Ureter (tissue), 1 donor: ENCODE measurements at places on chromosomes 7 and 10. TPM values are rescaled to one million over a fixed set of nuclear protein-coding genes. Genes with fewer than 3 reads are reported as not detected.

Gene ACBD7
- 0.86 TPM for total RNA-seq

Gene NEBL
- 25.5 TPM for total RNA-seq

Gene HMX2
- total RNA-seq = not detected

Gene MSMB
- total RNA-seq = not detected

Gene SEMA3A
- total RNA-seq = 8.1 TPM

Gene NME8
- 1.5 TPM for total RNA-seq

Gene PIP
- not detected for total RNA-seq

Gene CFTR
- 1.9 TPM for total RNA-seq

Gene DRGX
- not detected for total RNA-seq

Gene CLRN3
- total RNA-seq = not detected

Gene NUTM2B
- 0.26 TPM for total RNA-seq

Gene CALHM3
- total RNA-seq = not detected

Gene UFSP1
- 4.6 TPM for total RNA-seq

Gene CASP2
- total RNA-seq = 42.3 TPM

Gene OR2A12
- total RNA-seq = not detected

Gene CCDC172
- total RNA-seq = not detected

Gene PTPRZ1
- 0.26 TPM for total RNA-seq

Gene ABCB8
- total RNA-seq = 32.4 TPM

Gene MICALL2
- 54.7 TPM for total RNA-seq

Gene POU6F2
- 0.39 TPM for total RNA-seq

Gene LIPA
- total RNA-seq = 55.7 TPM

Gene TNPO3
- total RNA-seq = 43.4 TPM

Gene GHRHR
- not detected for total RNA-seq

Gene AASS
- total RNA-seq = 46.8 TPM

Gene CTAGE6
- 3.1 TPM for total RNA-seq

Gene C10orf67
- total RNA-seq = not detected

Gene PCDH15
- total RNA-seq = 1.2 TPM

Gene SYT15
- total RNA-seq = 10.4 TPM

Gene VPS37D
- total RNA-seq = 0.86 TPM

Gene NYAP1
- 0.68 TPM for total RNA-seq

Gene ADRA2A
- 7.2 TPM for total RNA-seq
